ENCODE measurements at places on chromosomes 2 and 18. TPM values are rescaled to one million over a fixed set of nuclear protein-coding genes. Genes with fewer than 3 reads are reported as not detected.

The SERPINB11 gene
- total RNA-seq: not detected

The INPP5D gene
- 8.1 TPM for total RNA-seq

The IGFBP5 gene
- total RNA-seq: 548 TPM

The EFEMP1 gene
- total RNA-seq: 61.2 TPM

DNA sequence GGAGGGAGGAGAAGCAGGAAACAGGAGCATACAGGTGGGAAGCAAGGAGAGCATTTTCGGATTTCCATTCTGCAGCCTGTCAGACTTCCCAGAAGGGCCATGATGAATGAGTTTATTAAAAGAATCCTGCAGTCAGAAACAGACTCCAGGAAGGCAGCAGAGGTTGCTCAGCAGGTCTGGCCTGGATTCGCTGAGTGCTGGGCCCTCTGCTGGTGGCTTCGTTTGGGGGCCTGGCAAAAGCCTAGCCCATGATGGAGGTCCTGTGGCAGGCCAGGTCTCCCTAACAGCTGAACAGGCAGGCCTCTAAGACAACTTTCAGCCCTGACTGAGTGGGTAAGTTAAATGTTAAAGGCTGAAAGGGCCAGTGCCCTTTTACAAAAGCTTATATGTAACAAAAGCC, 108.2 kb upstream of the CAPN13 start:
- peak; percentile 67 for DNase-seq
- no peaks in the 10 kb centered on the region for H3K4me1 ChIP-seq
- no peaks in the 10 kb centered on the region for H3K36me3 ChIP-seq
- H3K27me3 ChIP-seq: no peaks in the 10 kb centered on the region
- H3K4me3 ChIP-seq: no peak overlapping the region

GRCh38 chr2:225337183-225337582, 62.3 kb upstream of the NYAP2 start:
- no peaks in the 10 kb centered on the region for H3K36me3 ChIP-seq
- no peak overlapping the region for H3K4me3 ChIP-seq
- no peak overlapping the region for H3K27ac ChIP-seq
- H3K4me1 ChIP-seq: no peaks in the 10 kb centered on the region

- H3K4me1 ChIP-seq: peaks cover 22% of the 10 kb centered on the region
- no peaks in the 10 kb centered on the region for H3K36me3 ChIP-seq
- no peaks in the 10 kb centered on the region for H3K27me3 ChIP-seq
- peak; percentile 76 for DNase-seq
- H3K27ac ChIP-seq: no peak overlapping the region
- no peak overlapping the region for H3K4me3 ChIP-seq
Measured at GRCh38 chr2:106839849-106840595, 45.9 kb downstream of the ST6GAL2 start.

GRCh38 chr2:14081521-14081920, 551.0 kb upstream of the LRATD1 start:
- no peaks in the 10 kb centered on the region for H3K36me3 ChIP-seq
- no peaks in the 10 kb centered on the region for H3K4me1 ChIP-seq
- H3K4me3 ChIP-seq: no peak overlapping the region
- no peak for DNase-seq

GRCh38 chr2:186645999-186646398, 47.9 kb upstream of the FAM171B start:
- no peak overlapping the region for H3K27ac ChIP-seq
- peaks cover 84% of the 10 kb centered on the region for H3K36me3 ChIP-seq
- H3K27me3 ChIP-seq: no peaks in the 10 kb centered on the region
- DNase-seq: no peak
- no peaks in the 10 kb centered on the region for H3K4me1 ChIP-seq
- H3K4me3 ChIP-seq: no peak overlapping the region

- H3K27ac ChIP-seq: no peak overlapping the region
- H3K36me3 ChIP-seq: no peaks in the 10 kb centered on the region
- no peaks in the 10 kb centered on the region for H3K27me3 ChIP-seq
Measured at GRCh38 chr2:10188211-10188610, 65.7 kb downstream of the RRM2 start.

DNA sequence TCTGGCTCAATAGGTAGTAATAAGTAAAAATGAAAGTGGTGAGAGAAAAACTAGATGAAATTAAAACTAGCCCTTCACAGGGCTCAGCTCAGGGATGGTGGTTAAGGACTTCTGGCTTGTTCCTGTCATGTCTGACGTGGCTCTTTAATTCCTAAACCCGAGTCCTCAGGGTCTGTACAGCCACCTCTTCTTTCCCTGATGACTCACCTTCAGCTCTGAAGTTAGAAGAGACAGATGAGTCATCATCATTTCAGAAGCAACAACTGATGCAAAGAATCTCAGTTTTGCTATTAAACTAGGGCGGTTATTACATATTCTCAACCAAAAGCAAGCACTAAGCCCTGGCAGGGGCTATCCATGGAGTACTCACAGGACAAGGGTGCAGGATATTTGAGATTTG, 24.0 kb upstream of the ITGB6 start:
- DNase-seq: no peak
- H3K27ac ChIP-seq: peak overlapping the region; percentile 85
- H3K27me3 ChIP-seq: no peaks in the 10 kb centered on the region

DNA sequence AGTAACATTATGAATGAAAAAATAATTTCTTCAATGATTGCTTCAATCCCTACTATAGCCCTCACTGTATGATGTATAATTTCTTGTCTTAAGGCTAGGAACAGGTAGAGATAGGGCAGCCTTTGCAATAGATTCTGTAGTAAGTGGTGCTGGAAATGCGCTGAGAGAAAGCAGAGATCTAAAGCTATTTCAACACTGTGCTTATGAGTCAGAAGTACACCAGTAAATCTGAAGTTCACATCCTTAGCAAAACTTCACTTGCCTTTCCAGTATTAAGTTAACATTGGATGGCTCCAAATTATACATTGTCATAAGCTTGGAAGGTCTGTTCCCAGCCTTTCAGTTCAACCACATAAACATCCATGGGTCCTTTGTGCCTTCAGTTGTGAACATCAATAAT, 178.2 kb upstream of the EPHA4 start:
- no peak for DNase-seq
- no peaks in the 10 kb centered on the region for H3K36me3 ChIP-seq
- H3K27ac ChIP-seq: no peak overlapping the region
- no peaks in the 10 kb centered on the region for H3K4me1 ChIP-seq

GRCh38 chr2:151610310-151610709, 124.0 kb downstream of the NEB start:
- H3K27ac ChIP-seq: no peak overlapping the region
- DNase-seq: no peak
- no peak overlapping the region for H3K4me3 ChIP-seq
- no peaks in the 10 kb centered on the region for H3K4me1 ChIP-seq
- H3K27me3 ChIP-seq: no peaks in the 10 kb centered on the region
